Posterior vena cava (tissue), 2 donors: ENCODE measurements at places on chromosomes 6 and 20. TPM values are rescaled to one million over a fixed set of nuclear protein-coding genes. Genes with fewer than 3 reads are reported as not detected.

DNA sequence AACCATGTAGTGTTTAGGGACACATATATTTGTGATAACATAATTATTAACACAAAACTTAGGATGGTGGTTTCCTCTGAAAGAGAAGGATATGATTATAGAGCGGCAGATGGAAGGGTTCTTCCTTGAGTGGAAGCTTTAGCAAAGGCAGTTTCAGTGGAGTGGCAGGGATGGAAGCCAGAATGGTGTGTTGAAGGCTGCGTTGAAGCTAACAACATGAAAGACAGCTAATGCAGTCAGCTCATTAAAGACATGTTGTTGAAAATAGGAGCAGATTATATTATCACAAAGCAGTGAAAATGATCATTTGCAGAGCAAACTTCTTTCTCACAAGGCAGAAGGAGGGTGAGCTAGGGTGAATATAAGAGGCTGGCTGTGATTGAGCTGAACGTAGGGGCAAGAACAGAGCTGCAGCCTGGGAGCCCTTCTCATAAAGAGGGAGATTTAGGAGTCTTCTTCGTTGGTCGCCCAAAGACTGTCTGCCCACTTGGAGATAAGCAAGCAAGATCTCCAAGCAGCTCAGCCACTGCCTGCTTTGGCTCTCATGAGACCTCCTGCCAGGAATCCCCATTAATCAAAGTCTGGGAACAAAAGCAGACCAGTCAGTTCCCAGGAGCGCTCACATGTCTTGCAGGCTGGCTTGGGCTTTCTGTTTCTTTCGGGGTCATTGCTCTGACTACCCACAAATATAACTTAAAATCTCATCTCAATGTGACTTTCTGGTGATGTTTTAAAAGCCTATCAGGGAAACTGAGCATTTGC, 2.6 kb upstream of the ANKRD6 start:
- no peak for DNase-seq

The CLDN20 gene
- not detected for total RNA-seq

The SRMS gene
- total RNA-seq, result not detected

GRCh38 chr6:115000736-115001135, 657.9 kb upstream of the HS3ST5 start:
- DNase-seq, result no peak
